HuH-7 (cell line): ENCODE measurements at places on chromosomes 11 and 22.

GRCh38 chr11:116465056-116465455 lies 307.7 kb downstream of the BUD13 start:
- DNase-seq: no peak

DNA sequence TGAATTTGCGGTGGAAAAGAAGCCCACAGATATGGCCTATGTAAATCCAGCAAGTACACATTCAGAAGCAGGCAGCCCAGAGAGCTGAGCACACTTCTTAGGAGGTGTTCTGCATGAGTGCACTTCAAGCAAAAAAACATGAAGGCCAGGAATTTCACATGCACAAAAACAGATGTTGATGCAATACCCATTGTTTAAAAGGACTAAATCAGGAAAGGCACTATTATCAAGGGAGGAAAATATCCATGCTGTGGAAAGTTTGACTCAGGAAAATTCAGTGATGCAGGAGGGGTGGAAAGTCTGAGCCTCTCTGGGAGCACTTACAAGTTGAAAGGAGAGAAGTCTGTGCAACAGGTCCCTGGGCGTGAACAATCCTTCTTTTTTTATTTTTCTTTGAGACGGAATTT lies 15.8 kb upstream of the CARS1 start:
- DNase-seq: no peak

DNA sequence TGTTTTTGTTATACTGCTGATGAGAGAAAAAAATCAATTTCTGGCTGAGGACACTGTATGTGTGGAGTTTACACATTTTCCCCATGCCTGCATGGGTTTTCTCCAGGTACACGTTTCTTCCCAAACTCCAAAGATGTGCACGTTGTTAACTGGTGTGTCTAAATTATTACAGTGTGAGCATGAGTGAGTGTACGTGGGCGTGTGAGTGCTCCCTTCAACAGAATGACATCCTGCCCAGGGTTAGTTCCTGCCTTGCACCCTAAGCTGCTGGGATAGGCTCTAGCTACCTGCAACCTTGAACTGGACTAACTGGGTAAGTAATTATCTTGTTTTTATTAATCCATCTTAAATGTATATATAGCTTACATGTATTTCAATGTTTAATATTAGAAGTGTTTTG lies 5.5 kb downstream of the NPAT start:
- no peak for DNase-seq

DNA sequence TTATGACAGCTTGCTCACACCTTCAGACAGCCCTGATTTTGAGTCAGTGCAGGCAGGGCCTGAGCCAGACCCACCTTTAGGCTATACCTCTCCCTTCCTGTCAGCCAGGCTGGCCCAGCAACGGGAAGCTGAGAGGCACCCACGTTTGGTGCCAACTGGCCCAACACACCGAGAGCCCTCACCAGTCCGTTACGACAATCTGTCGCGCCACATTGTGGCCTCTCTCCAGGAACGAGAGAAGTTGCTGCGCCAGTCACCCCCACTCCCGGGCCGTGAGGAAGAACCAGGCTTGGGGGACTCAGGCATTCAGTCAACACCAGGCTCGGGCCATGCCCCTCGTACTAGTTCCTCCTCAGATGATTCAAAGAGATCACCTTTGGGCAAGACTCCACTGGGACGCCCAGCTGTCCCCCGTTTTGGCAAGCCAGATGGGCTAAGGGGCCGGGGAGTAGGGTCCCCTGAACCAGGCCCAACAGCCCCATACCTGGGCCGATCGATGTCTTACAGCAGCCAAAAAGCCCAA lies 13.1 kb downstream of the MED19 start:
- no peak for DNase-seq

DNA sequence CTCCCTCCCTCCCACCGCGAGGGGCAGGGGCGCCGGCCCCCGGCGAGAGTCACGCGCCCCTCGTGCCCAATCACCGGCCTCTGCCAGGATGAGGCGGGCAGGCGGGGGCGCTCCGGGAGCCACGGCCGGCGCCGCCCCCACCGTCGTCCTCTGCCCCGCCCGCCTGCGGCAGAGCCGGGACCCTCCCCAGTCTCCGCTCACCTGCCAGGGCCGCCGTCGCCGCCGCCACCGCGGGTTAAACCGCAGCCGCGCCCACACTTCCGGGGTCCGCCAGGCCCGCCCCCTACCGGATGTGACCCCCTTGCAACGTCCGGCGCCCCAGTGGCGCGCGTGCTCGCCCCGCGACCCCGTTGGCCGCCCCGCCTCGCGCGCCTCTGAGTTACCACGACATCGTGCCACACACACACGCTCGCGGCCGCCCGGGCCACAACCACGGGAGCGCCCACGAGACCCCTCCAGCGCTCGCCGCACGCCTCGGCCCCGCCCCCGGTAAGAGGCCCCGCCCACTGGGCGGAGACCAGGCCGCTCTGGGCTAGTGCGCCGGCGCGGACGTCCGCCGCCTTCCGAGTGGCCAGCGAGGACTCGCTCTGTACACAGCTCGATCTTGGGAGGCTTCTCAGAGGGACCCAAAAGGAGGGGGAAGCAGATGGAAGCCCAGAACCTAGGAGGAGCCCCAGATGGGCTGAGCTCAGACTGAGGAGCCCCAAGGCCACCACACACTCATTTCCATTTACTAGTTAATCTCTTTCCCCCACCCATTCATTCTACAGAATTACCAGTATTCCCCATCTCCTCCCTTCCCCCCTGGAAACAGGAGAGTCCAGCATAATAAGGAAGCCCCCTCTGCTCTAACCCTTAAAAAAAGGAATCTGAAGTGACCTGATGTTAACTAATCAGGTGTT lies at the start of gene VPS37C:
TSS of gene VPS37C (minus strand) at position 237 of the 902 bp plus-strand sequence. CDS start 22,597 bp downstream, outside the sequence.
- peak; percentile 99 for DNase-seq
